Left ventricle myocardium inferior (tissue), 1 donor: ENCODE measurements at places on chromosomes 7 and 10.

- no peak overlapping the region for H3K4me3 ChIP-seq
- H3K27me3 ChIP-seq = no peaks in the 10 kb centered on the region
- no peak overlapping the region for H3K27ac ChIP-seq
- DNase-seq = no peak
- H3K4me1 ChIP-seq = peaks cover 33% of the 10 kb centered on the region
These were observed 2.3 kb upstream of the MCU start for GRCh38 chr10:72689660-72690059.

- H3K4me3 ChIP-seq = no peak overlapping the region
- H3K27me3 ChIP-seq = no peaks in the 10 kb centered on the region
- DNase-seq = no peak
- peaks cover 38% of the 10 kb centered on the region for H3K4me1 ChIP-seq
These were observed 13.1 kb downstream of the UBE3C start for GRCh38 chr7:157151626-157152339.

GRCh38 chr10:70418229-70418628 is 14.3 kb downstream of the EIF4EBP2 start:
- peaks cover 42% of the 10 kb centered on the region for H3K4me1 ChIP-seq
- no peak overlapping the region for H3K4me3 ChIP-seq
- no peak for DNase-seq
- H3K36me3 ChIP-seq = peaks cover 36% of the 10 kb centered on the region

DNA sequence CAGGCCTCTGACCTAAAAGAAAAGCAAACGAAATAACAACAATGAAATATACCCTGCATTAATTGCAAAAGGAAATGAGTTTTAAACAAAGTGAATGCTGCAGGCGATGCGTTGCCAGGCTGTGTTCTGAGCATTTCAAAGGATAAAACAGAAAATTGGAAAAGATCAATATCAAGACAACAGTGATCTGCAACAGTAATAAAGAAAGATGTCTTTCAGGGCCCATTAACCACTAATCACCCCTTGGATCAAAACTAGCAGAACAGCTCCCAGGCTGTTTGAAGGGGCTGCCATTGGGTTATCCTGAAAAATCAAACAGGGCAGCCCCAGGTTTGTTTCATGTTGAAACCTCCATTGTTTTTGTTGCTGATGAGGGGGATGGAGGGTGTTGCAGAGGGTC is 219.2 kb downstream of the FGFR2 start:
- peaks cover 2% of the 10 kb centered on the region for H3K27me3 ChIP-seq
- no peaks in the 10 kb centered on the region for H3K36me3 ChIP-seq
- H3K4me3 ChIP-seq = no peak overlapping the region
- H3K27ac ChIP-seq = no peak overlapping the region
- H3K4me1 ChIP-seq = no peaks in the 10 kb centered on the region
- DNase-seq = no peak
